ENCODE measurements at places on chromosomes 3 and 15.

DNA sequence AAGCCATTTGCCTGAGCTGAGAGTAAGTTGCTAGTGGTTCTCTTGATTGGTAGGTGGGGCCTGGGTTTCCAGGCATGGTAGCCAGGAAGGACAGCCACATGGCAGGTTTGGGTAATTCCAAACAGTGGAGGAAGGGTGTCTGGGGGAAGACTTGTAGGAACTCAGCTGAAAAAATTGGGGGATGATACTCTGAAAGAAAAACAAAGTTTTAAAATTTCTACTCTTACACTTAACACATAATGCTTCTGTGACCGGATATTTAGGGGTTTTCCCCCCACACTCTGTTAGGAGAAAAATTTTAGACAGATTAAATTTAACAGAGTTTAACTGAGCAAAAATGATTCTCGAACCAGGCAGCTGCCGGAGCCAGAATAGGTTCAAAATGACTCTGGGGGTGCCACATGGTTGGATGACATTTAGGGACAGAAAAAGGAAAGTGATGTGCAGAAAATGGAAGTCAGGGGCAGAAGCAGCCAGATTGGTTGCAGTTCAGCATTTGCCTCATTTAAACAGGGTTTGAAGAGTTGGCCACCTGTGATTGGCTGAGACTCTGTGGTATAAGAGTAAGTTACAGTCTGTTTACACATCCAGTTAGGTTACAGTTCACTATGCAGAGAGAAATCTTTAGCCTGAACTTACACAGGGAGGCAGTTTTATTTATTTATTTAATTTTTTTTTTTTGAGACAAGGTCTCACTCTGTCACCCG is 8.1 kb downstream of the B2M start:
- DNase-seq = no peak

DNA sequence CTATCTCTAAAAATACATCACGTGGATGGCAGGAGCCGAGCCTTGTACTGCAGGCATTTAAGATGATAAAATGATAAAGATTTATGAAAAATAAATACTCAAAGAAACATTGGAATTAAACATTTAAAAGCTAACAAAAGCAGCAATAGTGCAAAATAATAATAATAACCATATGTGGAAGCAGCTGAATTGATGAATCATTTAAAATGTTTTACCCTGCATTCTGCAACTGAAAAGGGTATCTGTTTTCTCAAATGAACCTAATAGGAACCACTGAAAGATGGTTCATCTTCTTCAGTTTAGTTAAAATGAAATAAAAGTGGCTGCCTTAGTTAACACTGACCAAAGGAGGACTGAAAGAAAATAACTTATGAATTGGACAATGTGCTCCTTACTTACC is 436.1 kb downstream of the TUSC7 start:
- DNase-seq = no peak

- no peak for DNase-seq
Observed at GRCh38 chr3:61452535-61453090, 108.8 kb upstream of the PTPRG start.

- DNase-seq = no peak
Observed at GRCh38 chr3:54376939-54377578, 254.7 kb downstream of the CACNA2D3 start.

DNA sequence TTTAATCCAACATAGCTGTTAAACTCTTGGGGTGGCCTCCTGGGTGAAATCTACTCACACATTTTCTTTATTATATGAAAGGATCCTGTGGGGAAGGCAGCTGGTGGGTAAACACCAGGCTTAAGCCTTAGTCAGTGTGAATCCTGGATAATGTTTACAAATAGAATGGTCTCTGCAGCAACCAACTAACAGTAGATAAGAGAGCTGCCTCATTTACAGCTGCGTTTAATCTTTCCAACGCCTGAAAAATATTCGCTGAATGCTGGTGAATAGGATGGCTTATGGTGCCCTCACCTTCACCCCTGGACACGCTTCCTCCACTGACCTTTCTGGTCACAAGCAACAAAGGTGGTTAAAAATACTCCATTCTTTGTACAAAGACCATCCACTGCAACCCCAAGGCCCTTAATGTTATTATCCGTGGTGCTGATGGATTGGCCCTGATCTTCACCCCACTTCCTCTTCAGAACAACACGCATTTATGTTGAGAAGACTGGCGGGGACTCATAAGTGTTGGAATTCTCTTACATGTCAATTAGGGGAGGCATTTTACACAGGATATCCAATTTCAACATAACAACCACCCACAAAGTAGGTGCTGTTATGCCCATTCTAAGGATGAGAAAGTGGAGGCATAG is 120.0 kb upstream of the FRMD4B start:
- DNase-seq = no peak

All from hippocampal formation (tissue), 2 donors.